ENCODE measurements at places on chromosomes 2 and 18.

- DNase-seq: no peak
Measured at GRCh38 chr18:62959481-62959880, 244.1 kb downstream of the PHLPP1 start.

DNA sequence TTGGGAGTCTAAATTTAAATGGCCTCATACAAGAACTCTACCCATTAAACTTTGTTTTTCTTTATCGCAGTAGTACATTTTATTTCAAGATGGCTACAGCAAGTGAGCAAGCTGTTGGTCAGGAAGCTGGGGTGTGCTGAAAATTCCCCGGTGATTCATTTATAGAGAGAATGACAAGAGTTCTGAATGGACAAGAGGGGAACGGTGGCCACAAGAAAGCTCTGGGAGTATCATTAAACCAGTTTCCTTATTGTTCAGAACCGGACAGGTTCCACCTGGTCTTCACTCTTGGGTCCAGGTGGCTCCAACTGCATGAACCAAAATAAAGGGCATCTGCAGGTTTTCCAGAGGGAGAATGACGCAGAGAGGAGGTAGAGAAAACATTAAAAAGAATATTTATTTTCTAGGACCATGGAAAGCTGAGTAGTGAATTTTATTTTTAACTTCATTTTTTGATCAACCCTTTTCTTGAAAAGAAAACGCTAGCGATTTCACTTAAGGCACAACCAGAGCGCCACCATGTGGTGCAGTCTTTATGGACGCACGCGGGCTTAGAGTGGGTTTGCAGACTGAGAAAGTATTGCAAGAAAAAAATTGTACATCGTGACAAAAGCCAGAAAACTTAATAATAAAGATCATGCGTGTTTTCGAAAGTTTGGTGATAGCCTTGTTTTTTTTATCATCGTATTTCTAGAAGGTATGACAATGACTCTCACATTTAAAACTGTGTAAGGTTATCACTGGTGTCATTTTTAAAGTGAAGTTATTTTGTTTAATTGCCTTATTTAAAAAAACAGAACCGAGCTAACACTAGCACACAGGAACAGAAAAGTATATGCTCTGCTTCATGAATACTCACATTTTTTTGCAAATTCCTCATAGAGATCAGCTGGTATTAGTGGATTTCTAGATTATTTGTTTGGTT, 97.9 kb upstream of the NOL4 start:
- DNase-seq: no peak

DNA sequence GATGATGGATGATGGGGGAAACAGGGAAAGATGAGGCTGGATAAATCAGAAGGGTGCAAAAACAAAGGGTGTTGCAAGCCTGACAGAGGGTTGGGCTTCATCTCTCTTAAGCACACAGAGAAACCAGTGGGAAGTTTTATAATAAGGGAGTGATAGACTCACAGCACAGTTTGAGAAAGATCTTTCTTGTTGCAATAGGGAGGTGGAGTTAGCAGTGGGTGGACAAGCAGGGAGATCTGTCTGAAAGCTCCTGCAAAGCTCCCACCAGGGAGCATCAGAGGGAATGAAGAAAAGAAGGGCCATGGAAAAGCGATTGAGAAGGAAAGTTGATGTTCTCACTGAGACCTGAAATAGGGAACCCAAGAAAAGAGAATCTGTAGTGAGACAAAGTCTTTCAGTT, 64.9 kb downstream of the BOD1L2 start:
- DNase-seq: no peak

GRCh38 chr18:52237551-52237950, 102.4 kb upstream of the DCC start:
- no peak for DNase-seq

DNA sequence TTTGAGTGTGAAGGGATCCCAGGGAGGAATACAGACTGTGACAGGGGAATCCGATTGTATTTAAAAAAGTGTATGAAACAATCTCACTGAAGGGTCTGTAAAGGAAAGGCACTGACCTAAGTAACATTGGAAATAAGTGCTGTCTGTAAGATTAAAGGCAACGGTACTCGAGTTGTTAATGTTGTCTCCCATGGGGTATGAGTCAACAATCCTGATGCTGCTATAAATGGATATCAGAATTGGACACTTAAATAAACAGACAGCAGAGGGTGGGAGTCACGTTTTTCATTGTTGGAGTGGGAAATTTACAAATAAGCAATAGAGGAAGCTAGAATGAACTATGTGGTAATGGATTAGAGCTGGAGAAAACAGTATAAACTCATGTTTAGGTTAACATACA, 452.4 kb upstream of the RGPD4 start:
- no peak for DNase-seq

GRCh38 chr18:59961070-59961469, 61.3 kb downstream of the PMAIP1 start:
- DNase-seq: no peak

- no peak for DNase-seq
Measured at GRCh38 chr2:102154946-102155702, 12.6 kb downstream of the IL1R1 start.

- DNase-seq: no peak
Measured at GRCh38 chr2:62785216-62785615, 79.7 kb downstream of the EHBP1 start.

GRCh38 chr2:219323434-219323833, 9.1 kb downstream of the RESP18 start:
- DNase-seq: no peak

GRCh38 chr2:3595985-3596384, 1.1 kb downstream of the COLEC11 start:
- DNase-seq: no peak

GRCh38 chr2:74418312-74418711, 3.1 kb downstream of the C2orf81 start:
- DNase-seq: no peak

- no peak for DNase-seq
Measured at GRCh38 chr2:26729311-26729710, 34.8 kb upstream of the SLC35F6 start.

Measured in CD4-positive, alpha-beta T cell treated with Interleukin-4 for 1 hour (primary cell).